ENCODE measurements at places on chromosomes 5 and 9.

GRCh38 chr5:150540615-150541396, 32.9 kb downstream of the NDST1 start:
- no peak for DNase-seq

DNA sequence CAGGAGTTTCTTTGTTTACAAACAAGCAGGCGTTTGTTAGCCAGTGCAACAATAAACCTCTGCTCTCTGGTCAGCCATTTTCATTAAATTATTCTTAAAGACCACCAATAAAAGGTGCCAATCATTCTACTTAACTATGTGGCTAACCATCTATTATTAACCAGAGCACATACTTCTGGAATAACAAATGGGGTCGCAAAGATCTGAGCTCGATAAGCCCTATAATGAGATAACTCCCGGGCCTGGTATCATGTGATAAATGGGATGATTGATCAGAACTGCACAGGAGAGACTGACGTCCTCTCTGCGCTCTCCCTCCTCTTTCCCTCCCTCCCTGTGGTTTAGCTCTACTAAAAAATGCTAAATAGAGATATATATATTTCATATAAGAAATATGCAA, 488.2 kb downstream of the NTRK2 start:
- no peak for DNase-seq

DNA sequence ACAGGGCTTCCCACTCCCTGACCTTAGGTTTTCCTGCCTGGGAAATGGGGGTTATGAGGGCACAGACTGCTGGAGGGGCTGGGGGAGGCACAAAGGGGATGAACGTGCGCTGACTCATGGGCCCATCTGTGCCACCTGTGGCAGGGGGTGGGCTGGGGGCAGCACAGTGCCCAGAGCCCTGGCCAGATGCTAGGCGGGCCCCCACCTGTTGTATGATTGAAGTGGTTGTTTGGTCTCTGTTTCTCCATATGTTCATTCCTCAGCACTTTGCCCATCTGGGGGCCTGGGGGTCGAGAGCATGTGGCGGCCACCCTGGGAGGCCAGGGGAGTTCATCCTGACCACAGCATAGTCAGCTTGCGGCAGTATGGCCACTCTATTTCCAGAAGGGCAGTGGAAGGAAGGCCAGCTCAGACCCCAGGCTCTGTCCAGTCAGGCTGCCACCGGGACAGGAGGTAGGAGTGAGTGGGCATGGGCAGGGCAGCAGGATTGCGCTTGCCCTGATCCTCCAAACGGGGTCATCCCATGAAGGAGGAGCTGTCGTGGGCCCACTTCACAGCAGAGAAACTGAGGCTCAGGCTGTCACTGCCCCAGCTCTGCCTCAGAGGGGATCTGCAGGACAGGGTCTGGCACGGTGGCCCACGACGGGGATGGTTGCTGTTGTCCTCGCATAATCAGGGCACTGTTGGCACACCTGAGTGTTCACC, 841 bp upstream of the NINJ1 start:
- DNase-seq = no peak

DNA sequence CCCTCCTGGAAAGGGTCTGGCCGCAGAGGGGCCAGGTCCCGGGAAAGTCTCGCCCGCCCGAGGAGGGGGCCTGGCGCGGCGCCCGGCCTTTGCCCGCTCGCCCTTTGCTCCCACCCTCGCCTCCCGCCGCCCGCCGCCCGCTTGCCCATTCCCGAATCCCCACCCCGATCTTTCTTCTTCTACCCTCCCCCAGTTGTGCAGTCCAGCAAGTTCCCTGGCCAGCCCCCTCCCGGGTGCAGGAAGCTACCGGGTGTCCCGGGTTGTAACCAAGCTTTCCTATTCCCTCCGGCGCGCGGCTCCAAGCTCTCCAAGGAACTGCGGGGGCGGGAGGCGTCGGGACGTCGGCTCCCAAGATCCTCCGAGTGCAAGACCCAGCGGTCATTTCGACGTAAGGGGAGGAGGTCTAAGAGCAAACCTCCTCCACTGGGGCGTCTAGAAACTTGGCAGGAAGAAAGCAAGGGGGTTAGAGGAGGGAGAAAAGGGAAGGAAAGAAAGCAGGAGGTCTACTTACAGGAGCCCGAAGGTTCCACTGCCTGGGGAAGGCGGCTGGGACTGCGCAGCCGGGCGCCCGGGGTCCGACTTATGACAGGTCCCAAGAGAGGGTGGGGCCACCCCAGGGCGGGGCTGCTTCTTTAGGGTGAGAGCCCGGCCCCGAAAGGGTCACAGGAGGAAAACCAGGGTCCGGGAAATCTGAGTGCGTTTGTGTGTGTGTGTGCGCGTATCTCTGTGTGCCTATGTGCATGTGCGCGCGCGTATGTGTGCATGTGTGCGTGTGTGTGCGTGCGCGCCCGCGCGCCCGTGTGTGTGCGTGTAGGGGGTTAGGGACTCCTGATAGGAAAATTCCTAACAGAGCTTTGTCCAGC, at the start of gene PTGR1:
Gene PTGR1 (minus strand): TSS at position 556 of the 863 bp plus-strand sequence. CDS start 2,225 bp downstream, outside the sequence.
- peak; percentile 82 for DNase-seq

GRCh38 chr9:36127652-36128244, 8.8 kb upstream of the GLIPR2 start:
- DNase-seq = no peak

DNA sequence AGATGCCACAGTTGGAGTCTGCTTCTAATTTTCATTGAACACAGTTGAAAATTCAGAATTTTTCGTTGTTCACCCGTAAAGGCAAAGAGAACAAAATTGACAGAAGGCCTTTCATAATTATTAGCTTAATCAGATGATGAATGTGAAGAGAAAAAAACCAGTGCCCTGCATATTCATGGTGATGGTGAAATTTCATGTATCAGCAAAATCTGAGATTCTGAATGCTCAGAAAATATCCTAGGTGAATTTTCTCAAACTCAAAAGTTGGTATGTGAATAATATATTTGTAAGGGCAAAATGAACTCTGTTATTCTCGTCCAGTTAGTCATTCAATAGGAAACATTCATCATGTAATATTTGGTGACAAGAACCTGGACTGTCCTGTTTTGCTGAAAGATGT, 135.9 kb upstream of the DHFR start:
- no peak for DNase-seq

GRCh38 chr5:133364936-133365707, 247.2 kb downstream of the FSTL4 start:
- no peak for DNase-seq

- DNase-seq = no peak
These were observed 24.6 kb downstream of the SECISBP2 start for GRCh38 chr9:89342948-89343347.

DNA sequence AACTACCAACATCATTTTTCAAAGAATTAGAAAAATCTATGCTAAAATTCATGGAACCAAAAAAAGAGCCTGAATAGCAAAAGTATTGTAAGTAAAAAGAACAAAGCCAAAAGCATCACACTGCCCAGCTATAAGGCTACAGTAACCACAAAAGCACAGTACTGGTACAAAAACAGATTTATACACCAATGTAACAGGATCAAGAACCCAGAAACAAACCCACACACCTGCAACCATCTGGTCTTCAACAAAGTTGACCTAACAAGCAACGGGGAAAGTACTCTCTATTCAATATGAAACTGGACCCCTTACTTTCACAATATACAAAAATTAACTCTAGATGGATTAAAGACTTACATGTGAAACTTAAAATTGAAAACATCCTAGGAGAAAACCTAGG, 94.2 kb upstream of the TARS1 start:
- DNase-seq = no peak

DNA sequence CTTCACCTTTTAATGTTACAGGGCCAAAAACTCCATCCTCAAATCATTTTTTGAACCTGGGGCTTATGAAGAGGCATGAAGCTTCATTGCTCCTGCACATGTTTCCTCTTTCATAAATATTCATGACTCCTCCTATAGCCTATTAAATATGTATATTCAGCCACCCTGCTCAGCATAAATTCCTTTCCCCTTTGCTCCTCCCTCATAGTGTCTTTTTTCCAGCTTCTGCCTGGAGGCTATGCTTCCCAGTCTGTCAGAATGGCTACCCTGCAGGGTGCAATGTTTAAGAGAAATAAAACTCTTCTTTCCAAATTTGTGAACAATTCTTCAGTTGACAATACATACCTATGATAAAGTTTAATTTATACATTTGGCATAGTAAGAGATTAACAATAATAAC, 1082.9 kb upstream of the CDH18 start:
- no peak for DNase-seq

- peak; percentile 30 for DNase-seq
These were observed 105.6 kb upstream of the PCA3 start for GRCh38 chr9:76658510-76659231.

DNA sequence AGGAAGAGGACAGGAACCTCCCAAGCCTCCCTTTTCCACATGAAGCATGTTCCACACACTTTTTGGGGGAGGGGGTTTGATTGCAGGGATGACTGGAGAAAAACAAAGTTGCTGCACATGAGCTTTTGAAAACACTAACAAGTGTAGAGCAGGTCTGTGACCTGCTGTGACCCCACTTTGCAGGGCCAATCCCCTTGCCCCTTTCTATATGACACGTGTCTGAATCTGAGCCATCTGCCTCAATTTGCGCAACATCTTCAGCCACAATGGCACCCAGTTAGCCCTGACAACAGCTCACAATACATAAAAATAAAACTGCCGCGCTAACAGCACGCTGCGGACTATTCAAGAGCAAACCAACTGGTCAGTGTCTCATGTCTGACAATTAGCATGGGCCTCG, 227.8 kb upstream of the TBCA start:
- DNase-seq = no peak

GRCh38 chr5:92017776-92018175, 634.7 kb upstream of the ARRDC3 start:
- DNase-seq = no peak

DNA sequence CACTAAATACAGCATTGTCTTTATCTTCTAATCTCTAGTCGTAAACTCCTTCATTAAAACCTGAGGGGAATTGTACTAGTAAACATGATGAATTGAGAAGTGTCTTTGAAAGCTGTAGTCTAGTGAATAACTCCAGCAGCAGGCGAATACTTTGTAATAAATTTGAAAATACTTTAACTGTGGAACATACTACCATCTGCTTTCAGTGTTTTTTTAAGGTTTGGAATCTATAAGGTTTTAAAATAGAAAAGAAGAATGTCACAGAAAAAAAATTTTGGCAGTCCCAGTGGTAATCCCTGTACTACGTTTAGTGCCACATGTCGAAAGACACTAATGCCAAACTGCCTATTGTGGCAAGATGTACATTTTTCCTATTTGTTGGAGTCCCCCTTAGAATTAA, 379.0 kb upstream of the NUDT12 start:
- DNase-seq = no peak

GRCh38 chr5:174523311-174524071, 200.9 kb upstream of the MSX2 start:
- DNase-seq = no peak

DNA sequence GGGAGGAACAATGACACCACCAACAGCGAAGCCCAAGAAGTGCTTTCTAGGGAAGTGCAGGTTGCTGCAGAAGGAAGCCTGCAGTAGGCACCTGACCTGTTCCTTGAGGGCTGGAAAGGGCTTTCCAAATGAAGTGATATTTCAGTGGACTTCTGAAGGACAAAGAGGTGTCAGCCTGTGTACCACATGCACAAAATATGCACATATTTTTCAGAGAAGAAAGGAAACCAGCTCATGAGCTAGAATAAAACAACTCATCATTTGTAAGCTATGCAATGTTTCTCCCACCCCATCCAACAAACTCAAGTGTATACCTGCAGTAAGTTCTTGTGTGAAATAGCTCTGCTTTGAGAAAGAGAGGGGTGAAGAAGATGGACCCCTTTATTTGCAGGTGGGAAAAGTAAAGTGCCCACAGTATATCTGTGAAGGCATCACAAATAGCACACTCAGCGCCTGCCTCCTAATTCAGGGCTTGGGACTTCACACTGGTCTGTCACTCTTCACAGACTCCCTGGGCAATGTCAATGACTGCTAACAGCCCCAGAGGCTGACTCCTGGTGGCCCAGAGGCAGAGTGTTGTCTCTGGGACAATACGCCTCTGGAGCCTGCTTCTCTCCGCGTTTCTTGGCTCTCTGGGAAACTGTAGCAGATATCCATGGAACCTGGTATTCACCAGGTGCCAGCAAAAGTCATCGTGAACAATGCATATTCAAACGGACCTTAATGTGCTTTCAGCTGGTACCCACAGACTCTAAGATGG, 198.1 kb upstream of the EFNA5 start:
- DNase-seq = no peak

- no peak for DNase-seq
These were observed 6.7 kb upstream of the PHF2 start for GRCh38 chr9:93569621-93570174.

- DNase-seq = peak; percentile 48
These were observed 50.7 kb downstream of the ARRDC3 start for GRCh38 chr5:91332267-91333045.

GRCh38 chr5:78747055-78747454, 98.5 kb upstream of the LHFPL2 start:
- DNase-seq = no peak

DNA sequence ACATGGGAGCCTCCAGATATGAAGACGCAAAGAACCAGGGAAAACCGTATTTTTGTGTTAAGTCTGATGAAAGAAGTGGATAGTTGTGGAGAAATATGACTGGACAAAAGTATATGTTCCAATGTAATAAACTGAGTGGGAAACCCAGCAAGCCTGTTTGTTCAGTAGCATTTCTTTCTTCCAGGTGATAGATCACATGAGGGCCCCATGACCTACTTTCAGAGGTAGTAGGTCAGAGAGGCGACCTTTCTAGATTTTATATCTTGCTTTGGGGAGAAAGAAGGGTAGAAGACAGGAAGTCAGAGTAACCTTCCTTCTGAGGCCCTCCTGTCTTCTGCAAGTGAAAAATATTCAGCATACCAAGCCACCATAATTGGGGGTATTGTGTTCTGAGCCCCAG, 31.5 kb downstream of the CCDC171 start:
- no peak for DNase-seq

DNA sequence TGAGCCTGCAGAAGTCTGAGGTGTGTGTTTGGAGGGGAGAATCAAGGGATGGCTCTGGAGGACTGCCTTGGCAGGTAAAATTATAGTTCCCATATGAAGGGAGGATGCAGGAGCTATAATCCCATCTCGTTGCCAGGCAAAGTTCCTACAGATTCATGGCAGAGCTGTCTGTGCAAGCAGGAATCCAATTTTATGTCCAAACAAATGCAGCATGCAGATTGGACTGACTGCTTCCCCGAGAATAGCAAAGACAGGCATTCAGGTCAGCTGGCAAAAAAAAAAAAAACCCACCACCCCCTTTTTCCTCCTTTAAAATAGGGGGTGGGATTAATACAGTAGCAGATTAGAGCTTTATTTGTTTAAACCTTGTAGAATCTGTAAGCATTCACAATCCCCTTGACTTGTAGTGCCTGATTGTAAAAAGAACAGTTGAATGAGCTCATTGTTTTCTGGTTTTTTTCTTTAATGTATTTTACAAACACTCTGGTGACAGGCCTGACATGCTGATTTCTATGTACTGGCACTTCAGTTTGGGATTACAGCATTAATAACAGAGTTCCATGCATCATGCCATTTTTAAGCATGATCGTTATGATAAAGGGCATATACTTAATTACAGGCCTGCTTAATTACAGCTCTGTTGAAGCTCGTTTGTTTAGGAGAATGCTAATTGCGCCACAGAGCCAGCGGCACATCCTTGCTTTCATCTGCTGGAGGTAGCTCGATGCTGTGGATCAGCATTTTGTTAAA, 141.4 kb upstream of the LMX1B start:
- no peak for DNase-seq

Data from NCI-H460 (cell line).